Stimulated activated CD8-positive, alpha-beta memory T cell treated with anti-CD3 and anti-CD28 coated beads, Interleukin-7, amount 100 ng/mL, for 1 hour (primary cell): ENCODE measurements at places on chromosomes 2 and 18.

DNA sequence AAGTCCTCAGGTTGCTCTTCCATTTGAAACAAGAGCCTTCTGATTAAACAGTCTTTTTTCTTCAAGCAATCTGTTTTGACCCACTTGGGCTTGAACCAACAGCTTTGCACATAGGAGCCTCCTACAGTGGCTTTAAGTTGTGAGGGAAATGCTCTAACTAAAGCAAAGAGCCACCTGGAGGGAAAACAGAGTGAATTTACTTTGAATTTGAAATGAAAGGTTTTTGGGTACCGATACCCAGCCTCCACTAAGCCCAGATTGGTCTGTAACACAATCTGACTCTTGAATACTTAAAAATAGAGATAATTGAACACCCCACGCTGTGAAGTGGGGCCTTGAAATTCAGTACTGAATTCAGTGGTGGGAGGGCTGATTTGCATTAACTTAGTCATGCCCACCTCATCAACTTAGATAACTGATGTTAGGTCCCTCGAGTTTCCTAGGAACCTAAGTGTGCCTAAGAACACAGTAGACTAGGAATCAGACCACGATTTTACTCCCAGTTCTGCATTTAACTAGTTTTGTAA, 56.3 kb upstream of the ACVR1C start:
- DNase-seq, result no peak

DNA sequence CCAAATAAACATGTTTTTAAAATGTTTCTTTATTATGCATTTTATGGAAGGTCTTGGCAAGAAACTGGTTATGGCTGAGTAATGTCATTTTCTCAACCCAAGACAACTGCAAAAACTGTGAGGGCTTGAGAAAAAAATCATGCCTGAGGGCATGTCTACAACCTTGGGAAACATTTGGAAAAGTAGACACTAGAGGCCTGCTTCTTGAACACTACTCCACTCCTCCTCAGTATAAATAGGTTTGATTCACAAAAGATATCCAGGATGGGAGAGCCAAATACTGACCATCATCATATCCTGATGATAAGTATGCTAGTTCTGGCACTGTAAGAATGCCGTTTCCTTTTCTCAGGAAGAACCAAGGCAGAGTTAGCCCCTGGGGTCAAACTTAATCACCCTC, 71.1 kb downstream of the OSR1 start:
- no peak for DNase-seq

DNA sequence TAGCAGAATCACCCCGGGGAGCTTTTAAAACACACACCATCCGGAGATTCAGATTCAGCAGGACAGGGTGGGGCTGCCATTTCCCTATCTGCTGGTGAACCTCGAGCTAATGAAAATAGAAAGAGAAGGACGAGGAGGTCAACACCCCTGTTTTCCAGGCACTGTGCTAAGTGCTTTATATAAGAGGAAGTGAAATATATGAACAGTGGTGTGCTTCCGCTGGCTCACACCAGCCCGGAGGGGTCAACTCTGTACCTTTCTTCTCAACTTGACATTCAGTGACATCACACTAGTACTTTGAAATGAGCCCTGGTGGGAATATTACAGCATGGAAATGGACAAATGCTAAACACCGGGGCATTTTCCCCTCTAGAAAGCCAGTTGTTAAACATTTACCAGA, 108.3 kb upstream of the LTBP1 start:
- no peak for DNase-seq

- no peak for DNase-seq
Observed at GRCh38 chr2:155696571-155696970, 636.0 kb downstream of the NR4A2 start.

DNA sequence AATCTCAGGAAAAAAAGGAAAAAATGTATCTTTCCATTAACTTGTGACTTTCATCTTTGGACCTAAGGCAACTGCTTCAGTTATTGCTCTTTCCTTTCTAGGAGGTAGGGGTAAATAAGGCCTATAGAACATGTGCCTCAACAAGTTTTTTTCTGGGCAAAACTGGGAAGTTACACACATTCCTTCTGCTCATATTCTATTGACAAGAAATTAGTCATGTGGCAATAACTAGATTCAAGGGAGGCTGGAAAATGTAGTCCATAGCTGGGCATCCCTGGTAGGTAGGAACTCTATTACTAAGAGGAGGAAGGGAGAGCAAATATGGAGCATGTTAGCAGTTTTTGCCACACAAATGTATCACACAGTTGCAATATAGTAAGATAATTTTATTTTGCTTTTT, 37.7 kb upstream of the NEMP2 start:
- DNase-seq, result no peak

- DNase-seq, result no peak
Observed at GRCh38 chr18:49322765-49323490, 137.5 kb downstream of the DYM start.

GRCh38 chr18:2994603-2995432, 18.1 kb downstream of the LPIN2 start:
- DNase-seq, result peak; percentile 49

- DNase-seq, result no peak
Observed at GRCh38 chr18:55856229-55856628, 268.2 kb upstream of the TCF4 start.

DNA sequence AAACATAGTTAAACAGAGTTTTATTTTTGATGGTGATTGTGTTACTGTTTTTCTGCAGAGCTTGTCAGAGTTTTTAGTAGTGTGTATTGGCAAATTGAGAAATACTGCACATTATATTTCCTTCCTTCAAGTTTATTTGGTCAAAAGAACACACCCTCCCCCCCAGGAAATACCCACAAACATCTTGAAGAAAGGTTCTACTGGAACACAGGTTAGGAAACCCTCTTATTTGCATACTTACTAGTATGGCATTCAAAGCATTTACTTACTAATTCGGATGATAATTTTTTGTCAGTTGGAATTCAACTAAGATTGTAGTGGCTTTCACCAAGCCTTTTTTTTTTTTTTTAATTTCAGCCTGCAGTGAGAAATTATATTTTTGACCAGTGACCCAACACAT, 9.1 kb downstream of the CAB39 start:
- DNase-seq, result no peak

GRCh38 chr2:191064590-191064989, 50.6 kb upstream of the STAT1 start:
- DNase-seq, result no peak

- DNase-seq, result no peak
Observed at GRCh38 chr2:96340493-96341414, 5.2 kb downstream of the NCAPH start.

DNA sequence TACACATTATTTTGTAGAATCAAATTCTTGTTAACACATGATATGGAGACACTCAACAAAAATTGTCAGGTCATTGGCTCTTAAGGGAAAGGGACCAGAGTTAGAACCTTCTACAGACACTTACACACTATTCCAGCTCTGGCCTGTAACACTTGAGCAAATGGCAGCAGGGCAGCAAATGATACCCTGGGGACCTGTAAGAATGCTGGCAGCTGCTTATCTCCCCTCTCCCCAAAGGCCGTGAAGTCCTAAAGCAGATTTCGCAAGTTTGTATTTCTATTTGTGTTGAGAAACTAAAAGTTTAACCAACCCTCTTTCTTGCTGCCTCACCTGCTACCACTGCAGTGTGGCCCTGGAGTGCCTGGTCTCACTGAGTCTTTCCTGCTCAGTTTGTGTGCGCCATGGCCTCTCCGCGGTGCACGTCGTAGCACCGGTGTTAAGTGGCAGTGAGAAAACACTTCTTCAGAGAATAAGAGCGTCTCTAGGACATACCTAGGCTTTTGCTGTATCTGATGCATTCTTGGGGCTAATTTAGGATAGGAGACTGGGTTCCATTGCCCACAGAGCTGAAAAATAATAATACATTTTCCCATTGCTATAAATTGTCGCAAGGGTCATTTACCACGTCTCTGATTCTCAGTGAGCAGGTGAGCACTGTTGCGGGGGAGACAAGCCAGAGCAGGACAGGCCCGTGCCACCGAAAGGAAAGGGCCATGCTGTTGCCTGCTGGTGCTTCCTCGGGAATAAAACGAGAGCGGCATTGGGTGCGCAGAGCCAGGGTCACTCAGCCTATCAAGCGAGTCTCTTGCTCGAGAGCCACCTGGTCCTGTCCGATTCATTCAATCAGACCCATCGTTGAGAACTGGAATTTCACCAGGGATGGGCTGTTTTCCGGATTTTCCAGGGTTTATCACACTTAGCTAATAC, 204.9 kb downstream of the PTGR3 start:
- no peak for DNase-seq

- DNase-seq, result no peak
Observed at GRCh38 chr2:6832596-6833299, 33.0 kb downstream of the CMPK2 start.

GRCh38 chr2:41026613-41027012, 574.7 kb upstream of the SLC8A1 start:
- no peak for DNase-seq

GRCh38 chr2:69945941-69946340, 15.5 kb downstream of the ASPRV1 start:
- DNase-seq, result no peak

- no peak for DNase-seq
Observed at GRCh38 chr18:34159691-34160185, 65.0 kb downstream of the NOL4 start.

DNA sequence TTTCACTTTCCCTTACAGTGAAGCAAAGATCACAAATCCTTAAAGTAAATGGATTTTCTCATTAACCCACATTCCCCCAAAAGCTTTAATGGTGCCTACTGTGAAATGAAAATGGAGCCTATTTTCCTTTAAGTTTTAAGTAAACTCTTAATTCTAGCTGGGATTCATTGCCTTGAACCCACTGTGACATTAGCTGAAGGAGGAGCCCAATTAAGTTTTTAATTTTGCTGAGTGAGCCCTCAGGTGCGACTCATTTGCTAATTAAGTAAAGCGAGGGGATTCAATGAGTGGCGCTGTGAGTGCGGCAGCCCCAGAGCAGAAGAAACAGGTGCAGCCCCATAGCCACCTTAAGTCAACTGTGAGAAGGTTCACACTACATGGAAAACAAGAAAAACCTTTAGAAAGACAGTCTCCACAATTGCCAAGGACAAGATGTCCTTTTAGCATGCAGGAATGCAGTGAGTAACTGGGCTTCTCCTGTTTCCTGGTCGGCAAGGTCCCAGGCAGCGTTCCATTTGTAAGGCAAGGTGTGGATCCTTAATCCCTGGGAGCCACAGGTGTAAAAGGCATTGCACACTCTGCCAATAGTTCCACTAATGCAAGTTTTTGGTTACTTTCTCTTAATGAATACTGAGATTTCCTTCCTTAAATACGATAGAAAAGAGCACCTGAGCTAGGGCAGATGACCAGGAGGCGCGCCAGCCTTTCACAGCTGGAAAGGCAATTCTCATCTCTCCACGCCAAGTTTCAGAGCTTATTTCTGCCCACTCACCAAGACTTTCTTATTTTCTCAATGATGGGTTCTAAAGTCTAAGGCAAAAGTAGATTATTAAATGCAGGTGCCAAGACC, 87.7 kb downstream of the TMEM18 start:
- no peak for DNase-seq

DNA sequence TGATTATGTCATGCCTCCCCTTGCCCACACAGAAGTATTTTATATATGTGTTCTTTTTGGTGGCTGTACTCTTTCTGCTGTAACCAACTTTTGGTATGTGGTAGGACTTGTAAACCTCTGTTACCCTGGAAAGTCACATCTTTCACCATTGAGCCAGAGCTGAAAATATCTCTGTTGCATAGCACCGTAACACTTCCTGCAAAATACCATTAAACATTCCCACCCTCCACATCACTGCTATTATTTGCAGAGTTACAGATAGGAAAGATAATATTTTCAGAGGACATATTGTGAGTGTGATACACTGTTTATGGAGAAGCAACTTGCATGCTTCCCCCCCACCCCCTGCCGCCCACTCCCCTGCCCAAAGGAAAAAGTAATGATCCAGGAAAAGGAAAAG, 44.8 kb downstream of the CAB39 start:
- DNase-seq, result no peak

GRCh38 chr2:135820003-135820618, 16.9 kb downstream of the LCT start:
- DNase-seq, result peak; percentile 43

GRCh38 chr2:239292531-239292930, 108.3 kb downstream of the HDAC4 start:
- no peak for DNase-seq

GRCh38 chr2:120774557-120775160, 39.0 kb downstream of the GLI2 start:
- no peak for DNase-seq

- DNase-seq, result no peak
Observed at GRCh38 chr2:218370410-218371063, 11.5 kb upstream of the SLC11A1 start.
